Islet precursor cell (in vitro differentiated cells): ENCODE measurements at places on chromosomes 4 and X.

GRCh38 chr4:20254511-20255250, 3.0 kb downstream of the SLIT2 start:
- peak; percentile 71 for DNase-seq

DNA sequence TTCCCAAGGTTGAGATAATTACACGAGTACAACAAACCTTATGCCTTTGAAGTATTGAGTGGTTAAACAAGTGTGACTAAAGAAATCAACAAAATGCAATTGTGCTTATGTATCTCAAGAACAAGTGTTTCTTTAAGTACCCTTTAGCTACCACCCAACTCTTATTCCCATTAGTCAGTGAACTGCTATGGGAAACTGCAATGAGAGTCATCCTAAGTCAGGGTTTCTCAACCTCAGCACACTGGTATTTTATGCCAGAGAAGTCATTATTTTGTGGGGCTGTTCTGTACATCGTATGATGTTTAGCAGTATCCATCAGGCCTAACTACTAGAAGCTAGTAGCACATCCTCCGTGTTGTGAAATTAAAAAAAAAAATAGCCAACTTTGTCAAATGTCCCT, 549.1 kb upstream of the BOD1L1 start:
- no peak for DNase-seq

DNA sequence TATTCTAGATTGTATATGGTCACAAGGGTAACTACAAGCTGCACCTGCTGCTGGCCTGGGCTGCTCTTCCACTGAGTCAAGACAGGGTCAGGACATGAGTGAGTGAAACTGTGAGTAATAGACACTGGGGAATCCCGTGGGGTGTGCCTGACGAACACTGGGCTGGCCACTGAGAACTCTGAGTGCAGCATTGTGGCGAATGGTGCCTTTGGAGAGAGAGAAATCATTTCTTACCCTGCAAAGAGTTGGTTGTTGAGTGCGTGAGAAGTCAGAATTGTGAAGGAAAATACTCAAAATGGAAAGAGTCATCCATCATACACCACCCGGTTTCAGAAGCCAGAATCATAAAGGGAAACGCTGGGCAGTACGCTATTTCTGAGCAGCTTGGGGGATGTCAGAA, 43.1 kb upstream of the LSM6 start:
- DNase-seq: no peak

- no peak for DNase-seq
Measured at GRCh38 chrX:15672881-15673280, 8.3 kb upstream of the CLTRN start.

DNA sequence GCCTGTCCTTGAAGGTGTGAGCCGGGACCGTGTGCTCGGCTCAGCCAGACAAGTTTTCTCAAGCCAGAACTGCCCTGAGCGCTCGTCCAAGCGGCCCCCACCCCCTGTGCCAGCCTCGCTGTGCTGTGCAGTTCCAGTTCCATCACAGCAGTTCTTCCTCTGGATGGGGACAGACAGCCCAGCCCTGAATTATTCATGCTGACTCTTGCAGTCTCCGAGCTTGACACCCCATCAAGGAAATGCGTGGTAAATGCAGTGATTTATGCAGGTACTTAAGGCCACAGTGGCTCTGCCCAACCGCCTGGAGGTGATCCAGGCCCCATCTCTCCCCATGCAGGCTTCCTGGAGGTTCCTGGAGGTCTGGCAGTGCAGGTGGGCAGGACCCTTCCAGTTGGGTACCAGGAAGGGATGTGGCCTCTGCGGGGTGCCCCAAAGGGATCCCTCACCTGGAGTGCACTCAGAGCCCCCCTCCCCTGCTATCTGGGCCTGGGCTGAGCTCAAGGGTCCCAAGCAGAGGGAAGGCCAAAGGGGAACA, 44.8 kb upstream of the HMX1 start:
- peak; percentile 47 for DNase-seq

DNA sequence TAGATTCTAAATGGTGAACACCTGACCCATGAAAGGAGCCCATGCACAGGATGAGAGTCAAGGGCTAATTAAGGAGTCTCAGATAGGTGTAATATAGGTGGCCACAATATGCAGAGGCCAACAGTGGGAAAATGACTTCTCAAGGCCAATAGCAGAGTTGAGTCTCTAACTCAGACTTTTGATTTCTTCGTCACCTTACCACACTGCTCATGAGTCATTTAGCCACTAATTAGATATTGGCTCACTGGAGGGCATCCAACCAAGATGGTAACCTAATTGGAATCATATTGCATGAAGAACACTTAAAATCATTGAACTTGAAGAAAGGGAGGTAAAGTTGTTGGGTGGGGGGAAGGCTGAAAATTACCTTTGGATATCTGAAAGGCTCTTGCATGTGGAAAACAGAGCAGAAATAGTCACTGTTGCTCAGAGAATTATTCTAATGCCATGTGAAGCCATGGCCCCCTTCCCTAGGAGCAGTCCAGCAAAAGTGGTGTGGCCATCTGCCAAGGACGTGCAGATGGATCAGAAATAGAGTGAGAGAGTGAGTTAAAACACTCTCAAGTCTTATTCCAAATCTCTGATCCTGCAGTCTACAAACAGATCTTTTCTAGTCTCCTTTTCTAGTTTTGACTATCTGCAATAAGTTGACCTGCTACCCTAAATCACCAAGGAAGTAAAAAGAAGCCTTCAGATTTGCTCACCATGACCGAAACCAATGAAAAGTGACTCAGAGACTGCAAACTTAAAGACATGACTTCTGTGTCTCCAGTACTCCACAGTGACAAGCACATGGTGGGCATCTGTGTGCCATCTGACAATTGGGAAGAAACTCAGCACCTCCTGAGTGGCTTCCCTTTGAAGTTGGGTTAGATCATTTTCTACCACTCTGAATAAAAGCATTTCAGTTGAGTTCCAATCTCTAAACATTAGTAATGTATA, 93.9 kb upstream of the C1QTNF7 start:
- no peak for DNase-seq

DNA sequence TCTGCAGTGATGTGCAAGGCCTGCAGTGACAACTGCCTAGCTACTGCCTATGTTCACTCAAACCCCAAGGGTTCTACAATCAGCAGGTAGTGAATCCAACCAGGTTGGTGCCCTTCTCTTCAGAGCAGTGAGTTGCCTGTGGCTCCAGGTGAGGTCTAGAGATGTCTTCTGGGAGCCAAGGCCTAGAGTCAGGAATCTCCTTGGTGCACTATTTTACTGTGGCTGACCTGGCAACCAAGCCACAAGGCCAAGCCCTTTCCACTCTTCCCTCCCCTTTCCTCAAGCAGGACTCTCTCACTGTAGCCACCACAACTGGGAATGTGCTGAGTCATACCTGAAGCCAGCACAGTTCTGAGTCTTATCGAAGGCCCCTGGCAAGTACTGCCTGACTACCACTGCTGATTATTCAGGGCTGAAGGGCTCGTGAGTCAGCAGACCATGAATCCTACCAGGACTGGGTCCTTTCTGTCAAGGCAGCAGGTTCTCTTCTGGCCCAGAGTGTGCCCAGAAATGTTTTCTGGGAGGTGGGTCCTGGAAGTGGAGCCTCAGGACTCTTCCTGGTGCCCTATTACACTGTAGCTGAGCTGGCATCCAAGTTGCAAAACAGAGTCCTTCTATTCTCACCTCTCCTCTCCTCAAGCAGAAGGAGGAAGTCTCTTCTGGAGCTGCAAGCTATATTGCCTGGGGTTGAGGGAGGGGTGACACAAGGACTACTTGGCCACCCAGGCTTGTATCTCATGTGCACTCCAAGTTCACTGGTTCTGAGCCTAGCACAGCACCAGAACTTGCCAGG, 111.6 kb downstream of the BTC start:
- DNase-seq: peak; percentile 97

GRCh38 chr4:3376266-3376665, 65.5 kb upstream of the HGFAC start:
- no peak for DNase-seq

DNA sequence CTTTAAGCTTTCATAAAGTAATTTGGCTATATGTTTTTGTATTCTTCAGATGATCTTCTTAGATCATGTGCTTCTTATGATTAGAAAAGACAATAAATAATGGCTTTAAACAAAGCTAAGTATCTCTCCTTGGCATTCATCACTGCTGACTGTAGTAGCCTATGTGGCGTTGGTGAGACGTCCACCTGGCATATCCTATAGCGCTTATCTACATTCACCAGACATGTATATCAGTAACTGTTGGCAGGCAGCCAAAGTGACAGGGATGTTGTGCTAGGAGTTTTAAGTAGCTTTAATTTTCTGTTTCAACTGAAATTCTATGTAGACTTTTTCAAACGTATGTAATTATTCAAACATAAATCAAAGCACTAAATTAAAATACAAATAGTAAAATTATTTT, 276.4 kb downstream of the IL15 start:
- no peak for DNase-seq

GRCh38 chr4:156734965-156735895, 236.4 kb downstream of the PDGFC start:
- DNase-seq: no peak

DNA sequence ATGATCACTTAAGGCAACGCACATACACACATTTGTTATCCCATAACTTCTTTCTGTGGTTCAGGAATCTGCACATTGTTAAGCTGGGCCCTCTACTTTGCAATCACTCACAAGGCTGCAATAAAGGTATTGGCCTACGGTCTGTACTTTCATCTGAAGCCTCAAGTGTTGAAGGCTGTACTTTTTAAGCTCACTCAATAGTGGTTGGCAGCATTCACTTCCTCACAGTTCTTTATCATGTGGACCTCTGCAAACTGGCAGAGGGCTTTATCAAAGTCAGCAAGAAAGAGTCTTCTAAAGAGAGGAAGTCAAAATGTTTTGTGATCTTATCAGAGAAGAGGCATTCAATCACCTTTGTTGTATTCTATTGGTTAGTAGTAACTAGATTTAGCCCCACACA, 301.4 kb upstream of the EPHA5 start:
- DNase-seq: no peak

- no peak for DNase-seq
Measured at GRCh38 chr4:41758884-41759283, 10.4 kb upstream of the PHOX2B start.

GRCh38 chr4:56828784-56829535, 7.5 kb upstream of the SPINK2 start:
- DNase-seq: no peak

DNA sequence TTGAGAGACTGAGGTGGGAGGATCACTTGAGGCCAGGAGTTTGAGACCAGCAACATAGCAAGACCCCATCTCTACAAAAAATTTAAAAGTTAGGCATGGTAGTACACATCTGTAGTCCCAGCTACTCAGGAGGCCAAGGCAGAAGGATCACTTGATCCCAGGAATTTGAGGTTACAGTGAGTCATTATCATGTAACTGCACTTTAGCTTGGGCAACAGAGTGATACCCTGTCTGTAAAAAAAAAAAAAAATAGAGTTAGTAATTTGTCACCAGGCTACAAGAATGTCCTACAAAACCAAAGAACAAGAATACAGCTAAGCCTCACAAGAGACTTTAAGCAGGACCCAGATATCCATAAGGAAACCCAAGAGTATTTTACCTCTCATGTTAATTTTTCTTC, 27.0 kb upstream of the RAB28 start:
- no peak for DNase-seq

GRCh38 chr4:84342161-84342560, 156.9 kb downstream of the NKX6-1 start:
- no peak for DNase-seq

- DNase-seq: no peak
Measured at GRCh38 chr4:113467581-113467980, 294.0 kb downstream of the CAMK2D start.

DNA sequence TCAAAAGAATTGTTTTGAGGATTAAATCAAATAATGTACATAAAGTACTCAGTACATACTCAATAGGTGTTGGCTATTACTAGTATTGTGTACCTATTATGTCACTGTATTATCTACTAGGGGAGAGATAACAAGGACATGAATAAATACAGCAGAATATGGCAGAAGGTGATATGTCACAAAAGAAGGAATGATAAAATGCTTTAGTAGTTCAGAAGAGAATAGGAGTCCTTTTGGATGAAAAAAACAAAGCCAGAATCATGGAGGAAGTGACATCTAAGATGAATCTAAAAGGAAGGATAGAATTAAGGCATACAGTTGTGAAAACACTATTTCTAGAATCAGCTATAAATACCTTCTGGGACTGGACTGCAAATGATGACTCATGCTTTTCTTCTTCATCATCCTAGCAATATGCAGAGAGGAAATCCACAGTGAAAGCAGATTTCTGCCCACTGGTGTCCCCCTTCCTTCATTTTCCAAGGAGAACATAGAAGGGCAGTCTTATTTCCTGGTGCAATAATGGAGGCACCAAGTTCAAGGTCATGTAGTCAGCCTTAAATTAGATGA, 98.7 kb downstream of the GLUD2 start:
- DNase-seq: no peak

DNA sequence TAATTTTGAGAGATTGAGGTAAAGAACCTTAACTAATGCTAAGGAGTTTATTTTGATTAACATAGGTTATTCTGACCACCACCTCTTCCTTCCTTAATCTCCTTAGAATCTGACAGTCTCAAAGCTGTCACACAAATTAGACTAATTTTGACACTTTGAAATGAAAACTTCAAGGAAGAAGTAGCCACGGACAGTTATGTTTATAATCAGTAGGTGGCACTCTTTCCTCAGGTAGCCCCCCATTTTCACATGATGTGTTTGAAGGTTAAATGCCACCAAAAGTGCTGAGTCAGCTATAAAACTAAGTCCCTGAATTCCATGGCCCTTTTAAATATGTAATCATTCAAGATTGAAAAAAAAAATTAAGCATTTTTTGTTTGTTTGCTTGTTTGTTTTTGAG, 22.4 kb downstream of the TMEM33 start:
- no peak for DNase-seq

DNA sequence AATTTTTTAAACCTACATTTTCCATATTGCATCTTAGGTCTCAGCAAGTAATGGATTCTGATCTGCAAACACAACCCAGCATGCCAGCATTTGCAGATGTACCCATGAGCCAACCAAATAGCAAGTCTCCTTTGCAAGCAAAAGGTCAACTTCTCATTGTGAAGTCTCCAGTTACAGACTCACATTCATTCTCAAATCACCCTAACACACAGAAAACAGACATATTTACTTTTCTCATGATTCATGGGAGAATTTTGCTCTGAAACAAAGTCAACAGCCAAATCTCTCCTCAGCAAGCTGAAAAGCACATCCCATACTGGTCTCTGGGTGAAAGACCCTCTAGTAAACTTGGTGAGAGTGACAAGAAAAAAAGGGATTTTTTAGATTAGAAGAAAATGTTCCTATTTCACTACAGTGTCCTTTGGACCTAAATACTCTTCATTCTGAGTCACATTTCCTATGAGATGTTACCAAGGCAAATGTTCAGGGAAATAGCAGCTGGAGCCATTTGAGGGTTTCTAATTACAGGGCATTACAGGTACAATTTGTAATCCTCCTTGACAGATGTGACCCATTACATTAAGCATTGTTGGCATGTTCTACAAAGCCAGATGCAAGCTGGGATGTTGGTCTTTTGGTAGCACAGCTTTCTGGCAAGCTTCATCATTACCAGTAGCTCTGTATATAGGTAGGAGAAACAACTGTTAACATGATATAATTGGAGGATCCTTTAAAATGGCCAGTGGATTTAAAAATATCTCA, 383.3 kb downstream of the SMARCA1 start:
- DNase-seq: no peak

- DNase-seq: no peak
Measured at GRCh38 chr4:155946486-155946885, 7.2 kb downstream of the CTSO start.

- DNase-seq: no peak
Measured at GRCh38 chr4:165312506-165312905, 15.0 kb upstream of the MSMO1 start.
